ENCODE measurements at places on chromosomes 4 and X. TPM values are rescaled to one million over a fixed set of nuclear protein-coding genes. Genes with fewer than 3 reads are reported as not detected.

FRMPD4 gene
- 0.05 TPM for total RNA-seq

HSD17B13 gene
- total RNA-seq: not detected

WNK3 gene
- total RNA-seq: 0.60 TPM

TCEAL5 gene
- total RNA-seq: not detected

SSX2B gene
- total RNA-seq: not detected
